Ureter (tissue), 1 donor: ENCODE measurements at places on chromosomes 6 and 20. TPM values are rescaled to one million over a fixed set of nuclear protein-coding genes. Genes with fewer than 3 reads are reported as not detected.

Gene CRIP3
- 1.5 TPM for total RNA-seq

Gene NR2E1
- total RNA-seq, result 0.18 TPM

Gene RAMACL
- 7.8 TPM for total RNA-seq

Gene PRL
- total RNA-seq, result not detected

Gene C20orf204
- total RNA-seq, result 1.9 TPM

Gene DST
- 367 TPM for total RNA-seq

Gene ATP6V1G2
- total RNA-seq, result 0.65 TPM

Gene LAMA2
- 43.4 TPM for total RNA-seq

Gene FLRT3
- 77.7 TPM for total RNA-seq

Gene HLA-DQA2
- total RNA-seq, result 5.7 TPM

Gene PCMTD2
- total RNA-seq, result 58.2 TPM

Gene THBS2
- 65.8 TPM for total RNA-seq
